ENCODE measurements at places on chromosomes 2 and 18.

DNA sequence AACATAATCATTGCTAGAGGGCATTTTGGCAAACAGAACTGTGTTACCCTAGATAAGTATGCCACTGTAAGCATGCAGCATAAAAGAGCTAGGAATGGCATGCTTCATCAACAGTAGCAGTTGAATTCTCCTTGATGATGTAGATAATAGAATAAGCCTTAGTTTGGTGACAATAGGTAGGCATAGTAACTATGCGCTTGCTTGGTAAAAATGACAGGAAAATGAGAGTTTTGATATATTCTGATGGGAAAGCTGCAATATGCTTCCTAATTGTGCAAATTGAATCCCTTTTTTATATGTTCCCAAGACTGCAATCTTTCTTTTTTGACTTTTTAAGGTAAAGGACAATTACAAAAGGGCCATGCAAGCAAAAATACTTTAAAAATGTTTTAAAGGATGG is 930.9 kb upstream of the FAM98A start:
- no peak for DNase-seq

DNA sequence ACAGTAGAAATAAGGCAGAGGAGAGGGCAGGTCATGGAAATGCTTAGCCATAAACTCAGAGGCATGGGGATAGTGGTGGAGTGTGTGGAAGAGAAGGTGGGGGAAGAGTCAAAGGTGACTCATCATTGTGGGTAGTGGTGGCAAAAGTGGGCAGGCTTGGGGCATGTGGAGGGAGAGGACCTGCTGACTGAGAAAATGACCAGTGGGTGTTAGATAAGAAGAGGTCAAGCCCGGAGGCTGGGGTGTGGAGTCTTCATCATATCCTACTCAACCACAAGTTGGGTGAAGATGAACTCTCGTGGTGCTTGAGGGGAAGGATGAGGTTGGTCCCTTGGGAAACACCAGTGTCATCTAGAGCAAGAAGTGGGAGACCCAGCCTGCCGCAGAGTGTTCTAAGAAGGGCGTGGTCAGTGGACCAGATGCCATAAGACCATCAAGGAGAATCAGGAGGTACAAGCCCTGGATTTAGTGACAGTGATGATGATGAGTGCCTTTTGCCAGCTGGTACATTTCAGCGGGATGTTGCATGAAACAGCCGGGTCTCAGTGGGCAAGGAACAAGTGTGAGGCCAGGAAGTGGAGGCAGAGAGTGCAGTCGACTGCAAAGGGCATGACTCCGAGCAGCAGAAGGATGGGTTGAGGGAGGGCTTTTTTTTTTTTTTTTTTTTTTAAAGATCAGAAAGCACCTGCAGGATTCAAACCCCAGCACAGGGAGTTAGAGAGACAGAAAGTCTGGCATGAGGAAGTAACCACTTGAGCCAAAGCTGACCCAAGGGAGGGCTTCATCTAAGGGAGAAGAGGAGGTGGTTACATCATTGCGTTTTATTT is 122.6 kb upstream of the SPRED2 start:
- no peak for DNase-seq

DNA sequence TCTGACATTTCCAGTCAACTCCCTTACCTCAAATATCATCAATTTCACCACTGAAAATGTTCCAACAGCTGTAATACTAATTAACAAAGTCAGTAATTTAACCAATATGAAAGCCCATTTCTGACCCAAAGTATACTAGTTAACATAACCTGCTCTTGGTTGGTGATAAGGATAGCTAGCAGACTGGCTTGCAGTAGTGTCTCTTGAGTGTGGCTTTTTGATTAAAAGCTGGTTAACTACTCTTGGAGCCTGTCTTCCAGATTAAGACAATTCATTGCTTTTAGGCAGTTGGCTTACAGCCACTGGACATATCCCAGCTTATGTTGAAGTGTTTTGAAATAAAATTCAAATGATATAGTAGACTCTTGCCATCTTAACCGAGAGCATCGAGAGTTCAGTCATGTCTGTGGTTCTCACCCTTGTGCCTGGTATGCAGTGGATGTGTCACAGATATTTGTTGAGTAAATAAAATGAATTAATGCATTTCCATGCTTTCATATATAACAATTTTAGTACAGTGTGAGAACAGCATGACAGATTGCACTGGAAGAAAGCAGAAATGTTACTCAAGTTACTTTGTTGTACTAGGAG is 158.1 kb downstream of the TANC1 start:
- no peak for DNase-seq

GRCh38 chr2:44267796-44268648 is 7.3 kb upstream of the SLC3A1 start:
- no peak for DNase-seq

DNA sequence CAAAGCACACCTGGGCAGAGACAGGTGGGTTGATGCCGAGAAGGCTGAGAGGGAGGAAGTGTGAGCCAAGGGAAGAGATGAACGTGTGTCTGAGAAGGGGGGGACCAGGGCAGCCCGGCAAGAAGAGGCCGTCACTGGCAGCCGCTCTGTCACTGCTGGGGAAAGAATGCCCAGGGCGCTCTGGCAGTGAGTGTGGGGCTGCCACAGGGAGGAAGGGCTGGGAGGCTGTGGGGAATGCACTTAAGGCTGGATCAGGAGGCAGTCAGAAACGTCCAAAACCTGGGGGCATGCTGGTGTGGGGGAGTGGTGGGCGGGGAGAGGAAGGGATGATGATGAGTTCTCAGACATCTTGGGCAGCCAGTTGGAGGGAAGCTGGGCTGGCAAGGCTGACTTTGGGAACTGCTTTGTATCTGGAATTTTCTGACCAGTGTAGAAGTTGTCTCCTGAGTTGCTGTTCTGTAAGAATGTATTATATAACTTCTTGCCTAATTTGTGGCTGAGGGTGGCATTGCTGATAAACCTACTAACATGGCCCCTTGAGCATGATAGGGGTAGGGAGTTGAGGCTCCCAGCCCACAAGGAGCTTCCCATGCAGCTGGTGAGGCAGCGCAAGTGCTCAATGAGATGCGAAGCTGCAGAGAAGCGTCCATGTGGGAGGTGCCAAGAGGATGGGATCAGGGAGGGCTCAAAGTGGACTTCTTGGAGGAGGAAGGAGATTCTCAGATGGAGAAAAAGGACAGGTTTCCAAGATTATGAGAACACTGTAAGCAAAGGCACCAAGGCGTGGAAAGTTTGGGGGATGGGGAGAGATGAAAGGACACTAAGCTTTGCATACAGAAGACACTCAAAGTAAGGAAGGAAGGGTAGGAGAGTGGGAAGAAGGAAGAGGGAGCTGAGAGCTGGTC is 185.1 kb upstream of the HAAO start:
- DNase-seq, result no peak

DNA sequence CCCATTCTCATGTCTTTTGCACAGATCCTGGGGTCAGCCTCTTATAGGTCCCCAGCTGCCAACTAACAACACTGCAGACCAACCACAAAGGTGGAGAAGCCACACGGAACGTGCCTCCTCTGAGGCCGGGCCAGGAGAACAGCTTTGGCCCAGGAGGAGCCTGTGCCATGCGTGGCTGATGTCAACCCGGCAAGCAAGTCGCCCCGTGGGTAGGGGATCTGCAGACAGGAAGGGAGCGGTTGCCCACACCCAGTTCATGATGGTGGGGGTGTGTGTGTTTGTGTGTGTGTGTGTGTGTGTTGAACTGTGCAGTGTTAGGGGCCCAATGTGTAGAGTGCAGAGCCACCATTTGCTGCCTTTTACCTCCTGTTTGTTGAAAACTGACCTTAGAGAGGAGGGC is 2.4 kb upstream of the CLEC4F start:
- no peak for DNase-seq

DNA sequence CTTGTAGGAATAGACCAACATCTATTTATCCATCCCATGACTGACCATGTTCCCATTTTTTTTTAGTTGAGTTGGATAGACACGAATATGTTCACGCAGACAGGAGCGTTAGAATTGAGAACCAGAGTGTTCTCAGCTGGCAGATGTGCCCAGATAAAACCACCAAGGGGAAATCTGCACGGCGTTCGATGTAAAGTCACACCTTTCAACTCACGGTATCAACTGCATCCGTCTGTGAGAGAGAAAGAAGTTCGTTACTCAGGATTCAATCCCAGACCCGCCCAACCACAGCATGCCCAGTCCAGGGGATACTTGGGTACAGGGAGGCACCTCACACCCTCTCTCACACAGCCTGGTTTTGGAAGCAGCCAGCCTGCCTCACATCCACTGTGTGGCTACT is 26.1 kb downstream of the MAL start:
- no peak for DNase-seq

- DNase-seq, result no peak
Measured at GRCh38 chr18:48488388-48488850, 50.4 kb upstream of the CTIF start.

DNA sequence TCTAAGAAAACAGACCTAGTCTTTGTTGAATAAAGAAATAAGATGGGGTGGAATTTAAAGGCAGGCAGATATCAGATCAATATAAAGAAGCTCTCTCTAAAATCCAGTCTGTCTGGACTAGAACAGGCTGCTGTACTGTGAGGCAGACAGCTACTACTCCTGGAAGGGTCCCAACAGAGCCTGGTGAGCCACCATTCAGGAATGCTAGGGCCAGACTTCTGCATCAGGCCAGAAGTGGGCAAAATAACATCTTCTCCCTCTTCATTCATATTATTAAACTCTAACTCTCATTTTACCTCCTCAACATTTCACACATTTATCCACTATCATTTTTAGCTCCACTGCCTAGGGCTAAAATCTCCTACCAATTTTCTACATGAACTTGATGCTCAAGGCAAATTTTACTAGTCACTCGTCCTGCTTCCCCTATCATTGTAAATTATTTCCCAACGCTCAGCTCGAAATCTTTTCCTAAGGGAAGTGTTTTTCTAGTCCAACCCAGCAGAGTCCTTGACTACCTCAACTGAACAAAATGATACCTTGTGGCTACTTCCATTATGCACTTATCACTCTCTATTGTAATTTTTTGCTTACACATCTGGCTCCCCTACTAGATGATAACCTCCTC is 45.2 kb upstream of the GLS start:
- no peak for DNase-seq

- no peak for DNase-seq
Measured at GRCh38 chr2:222264791-222265320, 33.9 kb downstream of the PAX3 start.

GRCh38 chr2:235611756-235612155 is 117.9 kb downstream of the AGAP1 start:
- DNase-seq, result no peak

GRCh38 chr2:118003396-118003824 is 10.5 kb downstream of the CCDC93 start:
- peak; percentile 35 for DNase-seq

DNA sequence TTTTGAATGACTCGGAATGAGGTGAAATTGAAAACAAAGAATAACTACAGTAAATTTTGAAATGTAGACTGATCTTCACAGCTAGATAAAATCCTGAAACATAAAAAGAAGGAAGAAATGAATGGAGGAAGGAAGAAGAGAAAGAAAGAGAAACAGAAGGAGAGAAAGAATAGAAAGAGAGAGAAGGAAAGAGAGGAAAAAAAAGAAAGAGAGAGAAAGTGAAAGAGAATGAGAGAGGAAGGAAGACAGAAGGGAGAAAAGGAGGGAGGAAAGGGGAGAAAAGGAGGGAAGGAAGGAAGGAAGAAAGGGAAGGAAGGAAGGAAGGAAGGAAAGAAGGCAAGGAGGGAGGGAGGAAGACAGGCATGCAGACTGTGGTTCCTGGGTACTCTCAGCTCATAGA is 982.6 kb downstream of the BCL11A start:
- no peak for DNase-seq

DNA sequence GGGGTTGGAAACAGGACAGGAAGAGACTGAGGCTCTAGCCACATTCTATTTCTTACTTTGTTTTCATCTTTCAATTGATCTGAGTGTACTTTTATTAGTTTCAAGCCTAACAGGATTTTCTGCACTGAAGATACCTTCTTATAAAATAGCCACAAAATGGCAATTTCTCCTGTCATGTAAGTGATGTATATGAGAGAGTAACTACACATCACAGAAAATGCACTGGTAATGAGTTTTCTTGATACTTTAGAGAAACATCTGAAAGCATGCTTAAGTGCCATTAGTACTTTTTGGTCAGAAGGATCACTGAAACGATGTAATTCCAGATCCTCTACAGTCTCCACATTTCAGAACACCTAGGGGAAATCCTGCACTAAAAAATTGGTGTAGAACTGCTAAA is 104.8 kb downstream of the CABYR start:
- no peak for DNase-seq

DNA sequence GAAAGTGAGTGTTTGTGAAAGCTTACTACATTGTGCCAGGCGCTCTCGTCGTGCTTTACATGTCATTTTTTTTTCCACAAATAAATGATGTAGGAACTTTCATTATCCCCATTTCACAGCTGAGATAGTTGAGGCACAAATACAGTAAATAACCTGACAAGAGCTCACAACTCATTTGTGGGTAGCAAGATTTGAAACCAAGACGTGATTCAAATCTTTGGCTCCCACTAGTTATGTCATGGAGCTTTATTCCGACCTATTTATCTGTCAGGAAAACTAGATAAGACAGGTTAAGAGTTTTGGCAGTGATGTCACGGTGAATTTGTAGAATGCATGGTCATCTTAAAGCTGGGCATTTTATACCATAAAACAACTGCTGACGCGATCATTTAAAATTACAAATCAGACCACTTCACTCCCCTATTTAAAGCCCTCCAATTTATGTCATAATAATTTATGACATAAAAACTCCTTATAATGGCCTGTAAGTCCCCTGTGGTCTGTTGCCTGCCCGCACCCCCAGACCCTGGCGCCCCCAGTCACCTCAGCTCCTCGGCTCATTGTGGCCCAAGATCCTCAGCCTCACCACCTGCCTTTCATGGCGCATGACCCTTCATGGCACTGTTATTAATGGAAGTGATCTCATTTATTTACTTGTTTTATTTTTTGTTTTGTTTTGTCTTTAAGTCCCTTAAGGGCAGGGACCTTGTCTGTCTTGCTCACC is 678 bp upstream of the ZNF24 start:
- no peak for DNase-seq

DNA sequence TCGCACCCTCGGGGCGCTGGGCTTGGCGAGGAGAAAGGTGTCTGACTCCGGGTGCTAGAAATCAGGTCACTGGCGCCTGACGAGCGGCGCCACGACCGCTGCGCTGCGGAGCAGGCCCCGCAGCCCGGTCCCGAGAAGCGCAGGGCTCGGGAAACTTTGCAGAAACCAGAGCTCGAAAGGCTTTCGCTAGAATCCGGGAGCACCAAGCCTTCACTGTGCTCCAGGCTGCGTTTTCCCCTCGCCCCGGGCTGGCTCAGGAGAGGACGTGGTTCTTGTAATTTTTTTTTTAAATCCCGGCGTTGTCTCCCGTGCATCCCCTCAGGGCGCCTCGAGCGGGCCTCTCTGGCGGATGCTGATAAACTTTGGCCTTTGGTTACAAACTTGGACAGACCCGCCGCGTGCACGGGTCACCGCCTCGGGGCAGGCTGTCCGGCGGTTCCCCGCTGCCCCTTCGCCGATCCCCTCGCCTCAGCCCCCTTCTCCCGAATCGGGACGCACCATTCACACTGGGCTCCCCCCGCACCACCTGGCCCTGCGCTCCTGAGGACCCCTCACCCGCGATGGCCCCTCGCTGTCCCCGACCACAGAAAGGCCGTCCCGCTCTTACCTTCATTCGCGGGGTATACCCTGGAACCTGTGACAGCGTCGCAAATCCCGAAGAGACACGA is 419 bp downstream of the EPHA4 start:
- DNase-seq, result no peak
